Ecto neural progenitor cell (in vitro differentiated cells): ENCODE measurements at places on chromosomes 2 and 18.

DNA sequence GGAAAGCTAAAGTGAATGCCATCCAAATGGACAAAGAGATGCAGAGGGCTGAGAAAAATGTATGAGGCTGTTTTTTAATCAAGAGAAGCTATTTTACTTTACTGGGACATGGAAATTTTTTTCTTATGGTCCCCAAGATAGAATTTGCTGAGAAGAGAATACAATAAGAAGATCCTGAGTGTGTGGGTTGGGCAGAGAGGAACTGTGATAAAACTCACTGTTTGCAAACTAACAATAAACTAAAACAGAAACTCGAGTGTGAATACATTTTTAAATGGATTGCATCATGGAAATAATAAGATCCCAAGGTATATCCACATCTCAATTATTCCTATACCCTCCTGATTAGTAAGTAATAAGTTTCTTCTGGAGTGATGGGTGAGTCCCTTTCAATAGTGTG lies 4.4 kb downstream of the NEB start:
- no peak for DNase-seq

- DNase-seq, result no peak
These were observed 186.3 kb downstream of the TMEM163 start for GRCh38 chr2:134532537-134532936.

GRCh38 chr2:171893196-171893823 lies 734 bp downstream of the SLC25A12 start:
- no peak for DNase-seq

DNA sequence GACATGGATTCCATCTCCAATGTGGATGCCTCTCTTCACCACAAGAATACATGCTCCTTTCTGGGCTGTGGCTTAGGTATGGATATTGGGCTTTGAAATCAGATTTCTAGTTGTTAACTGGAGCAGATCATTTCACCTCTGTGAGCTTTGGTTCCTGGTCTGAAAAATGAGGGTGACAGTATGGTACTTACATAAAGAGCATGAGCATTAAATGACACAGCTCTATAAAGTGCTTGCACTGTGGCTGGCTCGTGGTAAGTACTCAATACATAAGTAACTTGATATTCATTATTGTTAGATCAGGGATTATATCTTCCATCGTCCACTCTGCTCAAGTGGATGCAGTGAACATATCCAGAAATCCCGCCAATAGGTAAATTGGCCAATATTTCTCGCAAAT lies 33.4 kb downstream of the ARHGAP25 start:
- DNase-seq, result no peak

DNA sequence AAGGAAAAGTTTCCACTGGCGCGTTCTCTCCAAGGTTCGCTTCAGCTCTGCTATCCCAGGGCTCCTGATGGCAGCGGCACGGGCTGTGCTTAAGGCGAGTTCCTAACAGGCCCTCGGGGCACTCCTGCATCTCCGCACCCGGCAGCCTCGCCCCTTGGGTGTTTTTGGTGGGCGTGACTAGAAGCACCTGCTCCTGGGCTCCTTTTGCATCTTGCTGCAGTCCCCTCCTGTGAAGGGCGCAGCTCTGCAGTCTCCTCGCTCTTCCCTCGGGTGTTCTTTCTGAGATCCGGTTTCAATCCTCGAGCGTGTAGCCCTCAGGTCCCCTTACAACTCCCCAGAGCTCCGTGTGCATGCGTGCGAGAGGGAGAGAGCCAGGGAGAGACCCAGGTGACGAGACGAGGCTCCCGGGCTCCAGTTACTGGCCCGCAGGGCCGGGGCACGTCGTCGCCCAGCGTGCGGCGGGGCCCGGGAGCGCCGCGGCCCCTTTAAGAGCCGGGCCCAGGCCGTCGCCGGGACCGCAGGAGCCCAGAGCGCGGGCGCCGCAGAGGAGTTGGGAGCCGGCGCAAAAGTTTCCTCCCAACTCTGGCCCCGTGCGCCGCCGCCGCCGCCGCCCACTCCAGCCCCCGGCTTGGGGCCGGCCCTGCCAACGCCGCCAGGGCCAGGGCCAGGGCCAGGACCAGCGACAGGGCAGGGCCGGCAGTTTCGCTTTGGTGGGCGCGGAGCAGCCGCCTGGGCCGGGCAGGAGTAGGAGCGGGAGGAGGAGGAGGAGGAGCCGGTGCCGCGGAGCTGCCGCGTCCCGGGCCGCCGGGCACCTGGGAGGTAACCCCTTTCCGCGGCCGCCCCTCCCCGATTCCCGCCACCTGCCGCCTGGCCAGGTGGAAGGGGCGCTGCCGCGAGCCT lies at the start of gene PARD3B:
TSS of gene PARD3B (plus strand) at position 515 of the 900 bp plus-strand sequence. CDS start 525 bp downstream, outside the sequence.
- peak; percentile 78 for DNase-seq

- no peak for DNase-seq
These were observed 168.3 kb downstream of the RNF152 start for GRCh38 chr18:61724532-61724931.

- DNase-seq, result no peak
These were observed 60.0 kb upstream of the SPTBN1 start for GRCh38 chr2:54396107-54396506.

DNA sequence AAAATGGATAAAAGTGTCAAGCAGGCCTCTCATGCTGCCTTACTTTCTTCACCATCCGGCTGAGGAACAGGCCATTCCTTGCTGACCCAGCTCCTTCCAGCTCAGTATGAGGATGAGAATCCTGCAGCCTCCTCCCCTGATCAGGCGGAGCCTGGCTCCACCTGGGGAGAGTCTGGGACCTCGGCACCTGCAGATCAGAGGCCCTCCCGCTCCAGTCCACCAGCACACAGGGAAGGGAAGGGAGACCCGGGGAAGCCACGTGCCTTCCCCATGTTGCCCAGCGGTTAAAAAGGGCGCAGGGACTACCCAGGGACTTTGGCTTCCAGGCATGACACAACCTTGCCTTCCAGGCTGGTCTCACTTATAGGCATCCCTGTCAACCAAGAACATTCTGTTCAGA lies 172.0 kb downstream of the NDUFA10 start:
- DNase-seq, result peak; percentile 39

GRCh38 chr18:78158943-78159342 lies 820.7 kb upstream of the SALL3 start:
- DNase-seq, result no peak

GRCh38 chr2:137221797-137222492 lies 456.6 kb downstream of the THSD7B start:
- DNase-seq, result no peak

DNA sequence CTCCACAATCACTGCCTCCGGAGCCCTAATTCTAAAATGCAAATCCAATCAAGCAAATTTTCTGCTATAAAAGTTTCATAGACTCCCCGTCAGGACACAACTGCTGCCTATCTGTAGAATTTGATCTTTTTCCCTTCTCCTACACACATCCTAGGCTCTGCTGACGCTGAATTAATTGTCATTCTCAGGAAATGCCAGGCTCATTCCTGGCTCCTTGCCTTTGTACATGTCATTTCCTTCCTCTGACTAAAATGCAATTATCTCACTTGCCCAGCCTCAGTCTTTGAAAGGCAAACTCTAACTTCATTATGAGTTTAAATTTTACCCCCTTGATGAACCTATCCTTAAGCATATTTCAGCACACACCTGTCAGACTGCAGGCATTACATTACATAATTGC lies 844.9 kb upstream of the CRIM1 start:
- DNase-seq, result no peak

GRCh38 chr2:64742678-64743077 lies 89.0 kb upstream of the SERTAD2 start:
- no peak for DNase-seq

DNA sequence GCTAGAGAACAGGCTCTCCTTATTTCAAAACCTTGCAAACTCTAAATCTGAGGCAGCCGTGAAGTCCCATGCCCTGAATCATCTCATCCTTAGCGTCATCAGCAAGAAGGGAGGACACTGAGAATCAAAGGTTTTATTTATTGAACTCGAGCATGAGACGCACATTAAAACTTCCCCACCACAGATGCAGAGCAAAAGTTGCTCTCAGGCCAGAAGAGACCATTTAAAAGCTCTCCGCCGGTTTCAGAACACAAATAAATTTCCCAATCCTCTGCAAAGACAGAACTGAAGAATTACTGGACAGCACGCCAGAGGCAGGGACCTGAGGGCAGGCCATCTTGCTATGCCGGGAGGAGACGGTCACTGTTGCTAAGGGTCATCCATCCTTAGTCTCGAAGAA lies 1.3 kb downstream of the AMMECR1L start:
- DNase-seq, result no peak

GRCh38 chr18:67665266-67665665 lies 148.7 kb upstream of the DSEL start:
- DNase-seq, result no peak

GRCh38 chr18:44409071-44409470 lies 271.6 kb upstream of the SETBP1 start:
- DNase-seq, result no peak

GRCh38 chr2:177123048-177123447 lies 89.5 kb upstream of the HNRNPA3 start:
- DNase-seq, result no peak

- no peak for DNase-seq
These were observed 6.6 kb downstream of the SIX2 start for GRCh38 chr2:45002686-45003085.

- DNase-seq, result no peak
These were observed 38.6 kb downstream of the PTPRM start for GRCh38 chr18:7605705-7606104.

DNA sequence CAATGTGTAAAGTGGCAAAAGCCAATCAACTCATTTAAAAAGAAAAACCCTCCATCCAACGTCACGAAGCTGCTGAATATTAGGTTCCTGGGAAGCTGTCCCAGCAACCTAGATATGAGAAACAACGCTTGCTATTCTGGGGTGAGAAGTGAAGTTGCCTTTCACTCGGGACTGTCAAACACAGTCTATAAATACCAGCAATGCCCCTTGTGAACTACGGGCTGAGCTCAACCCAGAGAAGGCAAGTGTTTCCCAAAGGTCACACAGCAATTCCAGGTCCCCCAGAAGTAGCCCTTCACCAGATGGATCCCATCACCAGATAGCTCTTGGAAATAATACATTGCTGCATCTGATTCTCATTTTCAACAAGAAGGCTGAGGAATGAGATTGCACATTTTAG lies 67.9 kb downstream of the BCL11A start:
- no peak for DNase-seq
